Gastrocnemius medialis (tissue), 4 donors: ENCODE measurements at places on chromosomes 3 and 15. TPM values are rescaled to one million over a fixed set of nuclear protein-coding genes. Genes with fewer than 3 reads are reported as not detected.

DNA sequence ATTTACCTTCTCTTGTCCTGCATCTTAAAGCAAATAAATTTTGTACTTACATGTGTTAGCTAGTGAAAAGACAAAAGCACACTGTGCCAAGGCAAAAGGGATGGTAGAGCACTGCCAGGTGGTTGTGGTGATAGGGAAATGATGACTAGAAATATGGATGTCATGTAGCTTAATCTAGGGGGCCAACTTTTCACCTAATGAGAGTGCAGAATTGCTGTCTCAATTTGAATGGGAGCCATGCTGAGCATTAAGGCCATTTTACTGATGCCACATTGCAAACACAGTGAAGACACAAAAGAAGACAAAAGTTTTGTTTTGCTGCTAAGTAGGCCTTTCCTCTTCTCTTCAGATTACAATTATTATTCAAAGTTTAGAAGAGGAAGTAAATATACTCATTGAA is 274.7 kb downstream of the PDCD6IP start:
- DNase-seq: no peak
- no peaks in the 10 kb centered on the region for H3K4me1 ChIP-seq
- H3K27me3 ChIP-seq: no peaks in the 10 kb centered on the region
- H3K36me3 ChIP-seq: no peaks in the 10 kb centered on the region
- no peak overlapping the region for H3K27ac ChIP-seq

DNA sequence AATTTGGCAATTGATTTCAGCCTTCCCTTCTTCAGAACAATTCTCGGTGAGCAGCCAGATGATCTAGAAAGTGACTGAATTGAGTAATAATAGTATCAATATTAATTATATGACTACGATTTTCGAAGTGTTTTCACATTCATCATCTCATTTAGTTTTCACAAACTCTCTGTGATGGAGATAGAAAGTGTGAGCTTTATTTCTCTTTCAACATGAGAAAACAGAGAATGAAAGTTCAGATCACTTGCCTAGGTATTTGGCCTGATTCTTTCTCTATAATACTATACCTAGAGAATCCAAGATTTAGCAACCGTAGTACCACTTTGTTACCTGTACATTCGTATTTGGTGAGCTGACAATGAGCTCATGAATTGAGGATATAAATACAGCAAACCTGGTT is 739.2 kb upstream of the NR2F2 start:
- H3K4me1 ChIP-seq: no peaks in the 10 kb centered on the region
- H3K36me3 ChIP-seq: no peaks in the 10 kb centered on the region
- no peak overlapping the region for H3K4me3 ChIP-seq
- no peak for DNase-seq
- no peak overlapping the region for H3K27ac ChIP-seq
- no peaks in the 10 kb centered on the region for H3K27me3 ChIP-seq

DNA sequence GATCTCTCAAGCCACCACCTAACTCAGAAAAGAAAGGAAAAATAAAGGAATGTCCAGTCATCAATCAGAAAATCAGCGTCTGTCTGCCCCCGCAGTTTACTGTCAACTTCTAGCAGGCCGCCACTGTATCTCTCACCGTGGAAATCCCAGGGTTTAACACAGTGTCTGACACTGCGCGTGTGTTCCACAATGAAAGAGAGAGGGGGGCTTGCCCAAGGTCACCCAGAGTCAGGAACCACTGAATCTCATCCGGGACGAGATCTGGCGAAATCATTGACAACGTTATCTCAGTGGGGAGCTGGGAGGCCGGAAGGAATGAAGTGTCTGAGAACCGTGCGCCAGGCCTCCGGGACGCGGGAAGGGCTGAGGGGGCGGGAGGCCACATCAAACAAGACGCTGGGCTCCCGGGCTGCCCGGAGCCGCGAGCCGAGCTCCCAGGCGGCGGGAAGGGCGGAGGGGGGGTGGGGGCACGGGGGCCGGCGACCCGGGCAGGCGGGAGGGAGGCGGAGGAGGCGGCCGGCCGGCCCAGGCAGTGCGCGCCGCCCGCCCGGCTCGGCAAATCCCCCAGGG is 2.2 kb upstream of the HES1 start:
- no peaks in the 10 kb centered on the region for H3K36me3 ChIP-seq
- no peak for DNase-seq

DNA sequence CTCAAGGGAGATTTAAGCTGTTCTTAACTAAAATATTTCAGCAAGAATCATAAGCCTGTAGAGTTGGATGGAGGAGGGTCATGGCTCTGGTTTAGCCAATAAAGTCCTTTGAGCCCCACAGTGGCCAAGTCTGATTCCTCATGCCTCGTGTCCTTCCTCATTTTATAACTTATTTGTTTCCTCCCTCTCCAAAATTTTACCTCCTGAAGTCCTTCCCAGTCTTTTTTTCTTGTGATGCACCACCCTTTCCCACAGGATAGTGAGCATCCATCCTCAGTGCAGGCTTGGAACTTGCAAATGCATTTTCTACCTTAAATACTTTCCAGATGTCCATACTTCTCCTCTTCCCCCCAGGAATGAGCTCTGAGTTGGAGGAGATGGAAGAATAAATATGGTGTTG is 162.7 kb upstream of the AGTR1 start:
- no peak for DNase-seq
- no peaks in the 10 kb centered on the region for H3K4me1 ChIP-seq

DNA sequence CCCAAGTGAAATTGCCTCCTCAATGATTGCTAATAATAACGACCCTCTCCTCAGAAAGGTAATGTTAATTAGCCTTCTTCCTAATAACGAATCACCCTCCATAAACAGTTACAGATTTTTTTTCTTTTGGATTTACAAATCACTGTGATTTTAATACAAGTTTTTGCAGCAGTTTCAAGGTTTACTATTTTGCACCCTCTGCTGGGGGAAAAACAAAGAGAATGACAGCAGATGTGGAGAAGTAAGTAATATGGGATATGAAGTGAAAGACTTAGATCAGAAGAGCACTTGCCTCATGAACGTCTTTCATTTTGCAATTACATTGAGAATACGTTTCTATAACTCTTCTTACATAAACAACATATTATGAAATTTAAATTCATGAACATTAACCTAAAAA is 16.1 kb upstream of the CNTN3 start:
- no peak overlapping the region for H3K27ac ChIP-seq
- H3K4me1 ChIP-seq: no peaks in the 10 kb centered on the region
- H3K36me3 ChIP-seq: no peaks in the 10 kb centered on the region
- H3K4me3 ChIP-seq: no peak overlapping the region
- DNase-seq: no peak
- H3K27me3 ChIP-seq: no peaks in the 10 kb centered on the region

Gene GHSR
- total RNA-seq: not detected

Gene FRMD4B
- total RNA-seq: 3.6 TPM

Gene KNG1
- 1.2 TPM for total RNA-seq
